Gastroesophageal sphincter (tissue), 4 donors: ENCODE measurements at places on chromosomes 4 and X. TPM values are rescaled to one million over a fixed set of nuclear protein-coding genes. Genes with fewer than 3 reads are reported as not detected.

The NLGN4X gene
- 6.3 TPM for total RNA-seq

The USP17L17 gene
- total RNA-seq = not detected

DNA sequence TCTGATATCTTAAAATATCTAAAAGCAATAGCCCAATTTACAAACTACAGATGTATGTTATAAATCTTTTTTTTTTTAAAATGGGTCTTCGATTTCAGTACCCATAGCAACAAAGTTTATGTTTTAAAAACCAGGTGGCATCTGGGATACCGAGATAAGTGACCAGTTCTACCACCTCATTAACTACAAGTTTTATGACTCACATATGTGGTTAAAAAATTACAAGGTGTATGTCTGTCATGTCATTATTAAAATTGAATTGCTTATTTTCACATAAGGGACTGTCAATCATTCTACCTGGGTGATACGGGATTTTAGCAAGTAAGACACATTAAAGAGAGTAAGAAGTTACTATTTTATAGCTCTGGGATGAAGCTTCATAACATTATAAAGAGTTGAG, 192.0 kb upstream of the ETNPPL start:
- no peak for ATAC-seq

DNA sequence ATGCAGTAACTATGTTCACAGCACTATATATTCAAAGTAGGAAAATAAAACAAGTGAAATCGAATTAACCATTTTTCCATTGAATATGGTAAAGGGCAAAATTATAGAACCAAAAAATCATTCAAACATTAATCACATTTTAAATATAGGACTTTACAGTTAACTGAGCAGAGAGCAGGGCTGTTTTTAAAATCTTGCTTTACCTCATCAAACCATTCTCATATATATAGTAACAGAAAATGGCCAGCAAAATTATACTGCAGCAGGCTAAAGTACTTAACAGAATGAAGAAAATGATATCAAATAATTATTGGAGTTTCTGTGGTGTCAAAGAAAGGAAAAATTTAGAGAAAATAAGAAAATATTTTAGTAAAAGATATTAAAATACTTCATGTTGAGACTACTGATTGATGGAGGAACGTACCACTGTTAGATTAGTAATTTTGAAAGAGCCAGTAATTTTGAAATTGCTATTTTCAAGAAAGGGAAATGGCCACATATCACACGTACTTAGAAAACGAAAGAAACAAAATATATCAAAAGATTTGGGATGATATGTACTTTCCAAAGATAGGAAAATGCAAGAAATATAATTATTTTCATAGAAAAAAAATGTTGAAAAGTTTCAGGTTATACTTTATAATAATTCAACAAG, 813.7 kb downstream of the DMD start:
- ATAC-seq = no peak

The CITED1 gene
- not detected for total RNA-seq

The GABRG1 gene
- not detected for total RNA-seq

GRCh38 chrX:74924449-74925224, 615 bp downstream of the NEXMIF start:
- peak; percentile 77 for ATAC-seq
